ENCODE measurements at places on chromosomes 11 and 22. TPM values are rescaled to one million over a fixed set of nuclear protein-coding genes. Genes with fewer than 3 reads are reported as not detected.

- no peak for DNase-seq
These were observed 78.3 kb upstream of the AKIP1 start for GRCh38 chr11:8832571-8833260.

GRCh38 chr11:12564012-12564411 lies 110.2 kb upstream of the TEAD1 start:
- no peak for DNase-seq

DNA sequence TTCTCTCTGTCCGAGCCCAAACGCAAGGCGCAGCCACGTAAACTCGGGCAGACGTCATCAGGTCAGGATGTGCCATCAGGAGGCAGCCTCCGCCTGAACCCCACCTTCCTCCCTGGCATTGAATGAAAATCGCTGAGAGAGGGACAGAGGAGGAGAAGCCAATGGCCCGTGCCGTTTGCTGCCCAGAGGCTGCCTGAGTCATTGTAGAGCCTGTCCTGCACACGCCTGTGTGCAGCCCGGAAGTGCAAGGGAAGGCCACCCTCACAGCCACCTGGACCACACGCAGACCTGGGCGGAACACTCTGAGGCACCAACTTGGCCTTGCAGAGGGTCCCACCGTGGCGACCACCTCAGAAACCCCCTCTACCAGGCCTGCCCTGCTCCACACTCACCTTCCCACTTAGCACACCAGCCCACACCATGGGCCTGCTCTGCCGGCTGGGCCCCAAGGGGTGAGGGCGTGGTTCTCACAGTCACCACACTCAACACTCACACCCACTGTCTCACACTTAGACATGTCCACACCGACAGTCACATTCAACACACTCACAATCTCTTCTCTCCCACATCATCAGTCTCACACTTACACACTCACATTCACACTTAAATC lies 9.1 kb downstream of the CHID1 start:
- DNase-seq = no peak

DNA sequence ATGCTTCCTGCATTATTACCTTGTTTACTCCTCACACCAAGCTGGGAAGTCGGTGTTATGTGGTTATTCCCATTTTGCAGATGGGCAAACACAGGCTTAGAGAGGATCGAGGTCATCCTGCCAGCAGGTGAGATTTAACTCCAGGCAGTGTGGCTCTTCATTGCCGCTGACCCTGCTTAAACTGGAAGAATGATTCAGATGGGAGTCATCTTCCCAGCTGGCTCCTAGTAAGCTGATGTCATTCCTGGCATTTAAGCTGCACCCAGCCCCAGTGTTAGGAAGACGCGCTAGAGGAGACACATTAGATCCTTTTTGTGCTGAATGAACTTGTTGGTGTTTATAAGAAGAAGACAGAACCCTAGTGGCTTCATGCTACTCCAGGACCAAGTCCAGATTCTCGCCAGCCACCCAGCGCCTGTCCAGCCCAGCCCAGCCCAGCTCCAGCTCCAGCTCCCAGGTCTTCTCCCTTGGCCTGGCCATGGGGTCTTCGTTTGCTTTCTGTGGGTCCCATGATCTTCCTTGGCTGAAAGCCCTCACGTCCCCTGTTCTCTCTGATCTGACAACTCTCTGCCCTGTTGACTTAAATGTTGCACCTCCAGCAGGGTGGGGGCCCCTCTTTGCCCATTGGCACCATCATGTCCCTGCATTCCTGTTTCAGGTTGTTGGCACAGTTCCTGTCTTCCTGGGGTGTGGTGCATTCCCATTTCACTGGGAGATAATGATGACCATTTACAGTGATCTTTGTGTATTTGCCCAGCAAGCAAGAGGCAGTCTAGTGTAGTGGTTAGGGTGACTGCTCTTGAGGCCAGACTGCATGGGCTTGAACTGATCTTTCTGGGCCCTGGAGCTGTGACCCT lies 13.6 kb downstream of the PARVB start:
- no peak for DNase-seq

GRCh38 chr22:19631899-19632667 lies 82.2 kb upstream of the SEPTIN5 start:
- DNase-seq = no peak

DNA sequence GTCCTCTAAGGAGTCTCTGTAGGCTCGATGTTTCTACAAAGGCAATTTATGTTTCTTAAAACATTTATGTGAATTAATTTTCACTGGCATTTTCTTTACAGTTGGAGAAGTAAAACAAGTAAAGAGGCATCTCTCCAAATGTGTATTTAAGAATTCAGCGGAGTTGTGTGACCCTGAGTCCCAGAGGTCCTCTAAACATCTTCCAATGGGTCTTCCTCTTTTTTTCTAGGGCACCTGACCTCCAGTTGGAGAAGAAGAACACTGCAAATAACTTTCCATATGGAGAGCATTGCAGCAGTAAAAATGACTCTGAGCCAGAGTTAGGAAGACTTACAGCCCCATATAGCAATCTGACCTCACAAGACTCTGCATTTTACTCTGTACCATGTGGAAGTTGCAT lies 480.5 kb upstream of the RAG2 start:
- no peak for DNase-seq

DNA sequence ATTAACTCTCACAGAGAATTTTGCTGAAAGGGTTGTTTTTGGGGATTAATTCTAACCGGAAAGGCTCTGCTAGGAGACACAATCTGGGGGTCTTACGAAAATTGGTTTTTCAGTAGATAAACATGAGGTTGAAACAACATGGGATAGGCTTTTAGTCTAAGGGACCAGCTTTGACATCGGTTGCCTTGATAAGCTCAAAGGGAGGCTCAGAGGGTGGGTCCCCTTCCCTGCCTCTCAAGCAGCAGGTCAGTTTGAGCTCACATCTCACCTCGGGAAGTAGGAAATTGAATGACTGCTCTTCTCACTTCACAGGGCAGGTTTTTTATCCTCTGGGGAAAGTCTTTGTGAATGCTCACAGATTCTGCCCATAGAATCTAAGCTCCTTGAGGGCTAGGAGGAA lies 70.2 kb upstream of the KIRREL3 start:
- no peak for DNase-seq

GRCh38 chr11:93198215-93198845 lies 539 bp upstream of the SLC36A4 start:
- no peak for DNase-seq

- DNase-seq = no peak
These were observed 710.2 kb downstream of the TBC1D22A start for GRCh38 chr22:47472636-47473035.

GRCh38 chr11:118435290-118435892 lies 901 bp upstream of the KMT2A start:
- peak; percentile 46 for DNase-seq

DNA sequence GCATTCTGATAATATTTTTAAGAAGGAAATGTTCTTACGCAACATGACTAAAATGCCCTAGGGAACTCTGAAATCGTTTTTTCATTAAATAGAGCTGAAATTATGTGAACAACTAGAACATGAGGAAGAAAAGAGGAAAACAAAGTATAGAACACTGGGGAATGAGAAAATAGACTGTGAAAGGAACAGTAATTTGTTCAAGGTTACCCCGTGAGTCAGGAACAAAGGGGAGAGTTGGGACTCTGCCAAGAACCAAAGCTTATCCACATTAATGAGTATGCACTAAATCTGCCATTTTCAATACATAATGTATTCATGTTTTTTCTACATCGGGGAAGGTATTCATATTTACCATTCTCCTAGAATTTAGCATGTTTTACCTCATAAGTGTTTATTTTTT lies 961.8 kb upstream of the CCDC90B start:
- no peak for DNase-seq

GRCh38 chr22:41411021-41411851 lies 29.5 kb downstream of the TEF start:
- DNase-seq = peak; percentile 40

DNA sequence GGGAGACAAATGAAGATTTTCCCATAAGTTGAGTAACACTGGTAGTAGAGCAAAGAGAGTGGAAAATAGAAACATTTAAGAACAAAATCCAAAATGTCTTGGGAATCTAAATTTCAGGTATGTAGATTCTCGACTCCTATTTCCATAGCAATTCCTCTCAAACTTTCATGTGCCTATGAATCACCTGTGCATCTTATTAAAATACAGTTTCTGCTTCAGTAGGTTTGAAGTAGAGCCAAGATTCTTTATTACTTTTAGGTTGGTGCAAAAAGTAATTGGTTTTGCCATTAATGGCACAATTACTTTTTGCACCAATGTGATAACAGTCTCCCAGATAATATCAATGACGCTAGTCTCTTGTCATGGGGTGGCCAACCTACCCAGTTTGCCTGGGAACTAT lies 115.3 kb upstream of the SLC5A12 start:
- DNase-seq = no peak

DNA sequence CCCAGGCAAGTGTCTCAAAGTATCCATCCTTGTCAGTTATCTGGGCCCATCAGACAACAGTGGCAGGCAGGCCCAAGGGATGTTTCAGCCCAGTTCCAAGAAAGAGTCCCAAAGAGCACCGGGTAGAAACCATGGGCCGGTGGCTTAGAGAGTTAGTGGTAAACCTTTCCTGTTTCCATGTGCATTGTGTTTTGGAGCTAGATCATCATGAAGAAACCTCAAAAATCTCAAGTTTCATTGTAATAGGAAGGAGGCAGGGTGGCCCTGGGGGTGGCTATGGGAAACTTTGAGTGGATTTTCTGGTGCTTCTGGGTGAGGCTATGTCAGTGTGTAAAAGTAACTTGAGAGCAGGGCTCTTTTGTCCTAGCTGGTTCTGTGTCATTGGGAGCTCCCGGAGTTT lies 68.1 kb downstream of the UBASH3B start:
- no peak for DNase-seq

GRCh38 chr11:575313-575995 lies 816 bp upstream of the PHRF1 start:
- no peak for DNase-seq

DNA sequence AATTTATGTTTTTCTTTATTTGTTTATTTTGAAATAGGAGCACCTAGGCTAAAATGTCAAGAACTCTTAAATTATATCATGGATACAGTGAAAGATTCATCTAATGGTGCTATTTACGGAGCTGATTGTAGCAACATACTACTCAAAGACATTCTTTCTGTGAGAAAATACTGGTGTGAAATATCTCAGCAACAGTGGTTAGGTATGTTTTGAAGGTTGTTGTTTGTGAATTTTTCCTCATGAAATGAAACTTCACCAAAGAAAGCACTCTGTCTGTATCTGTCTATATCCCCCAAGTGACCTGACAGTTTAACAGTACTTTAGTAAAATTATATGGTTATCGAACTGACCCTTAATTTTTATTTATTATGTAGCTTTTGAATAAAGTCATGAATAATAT lies 12.8 kb downstream of the ATM start:
- no peak for DNase-seq

DNA sequence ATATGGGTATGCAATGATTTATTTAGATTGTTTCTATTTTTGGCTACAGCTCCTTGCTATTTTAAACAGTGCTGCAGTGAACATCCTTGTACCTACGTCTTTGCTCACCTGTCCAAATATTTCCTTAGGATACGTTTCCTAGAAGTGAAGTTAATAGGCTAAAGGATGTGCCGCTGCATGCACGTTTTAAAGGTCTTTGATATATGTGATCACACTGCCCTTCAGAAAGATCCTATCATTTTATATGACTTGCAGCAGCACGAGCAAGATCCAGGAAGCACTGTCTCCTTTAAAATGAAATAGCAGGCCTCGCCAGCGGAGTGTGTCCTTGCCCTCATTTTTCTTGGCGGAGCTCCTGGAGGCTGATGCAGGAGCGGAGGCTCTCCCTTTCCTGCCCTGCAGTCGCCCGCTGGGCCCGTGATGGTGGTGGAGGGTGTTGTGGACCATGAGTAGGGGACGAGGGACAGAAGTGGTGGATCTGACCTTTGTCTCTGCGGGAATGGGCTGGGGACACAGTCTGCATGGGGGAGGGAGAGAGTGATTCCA lies 19.4 kb downstream of the RPS6KA4 start:
- DNase-seq = peak; percentile 20

DNA sequence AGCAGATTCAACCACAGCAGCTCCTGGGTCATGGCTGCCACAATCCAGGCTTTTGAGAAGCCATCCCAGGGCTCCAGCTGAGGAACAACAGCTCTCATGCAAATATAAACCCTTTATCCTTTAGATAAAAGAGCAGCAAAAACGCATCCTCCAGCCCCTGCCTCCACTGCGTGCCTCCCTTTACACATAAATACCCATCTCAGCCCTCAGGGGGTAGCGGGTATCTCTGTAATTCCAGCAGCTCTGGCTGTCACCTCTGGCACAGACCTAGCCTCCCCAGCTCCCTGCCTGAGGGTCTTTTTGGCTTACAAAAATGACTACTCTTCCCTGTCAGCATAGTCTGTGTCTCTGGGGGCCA lies 21.6 kb downstream of the LMO1 start:
- DNase-seq = no peak

DNA sequence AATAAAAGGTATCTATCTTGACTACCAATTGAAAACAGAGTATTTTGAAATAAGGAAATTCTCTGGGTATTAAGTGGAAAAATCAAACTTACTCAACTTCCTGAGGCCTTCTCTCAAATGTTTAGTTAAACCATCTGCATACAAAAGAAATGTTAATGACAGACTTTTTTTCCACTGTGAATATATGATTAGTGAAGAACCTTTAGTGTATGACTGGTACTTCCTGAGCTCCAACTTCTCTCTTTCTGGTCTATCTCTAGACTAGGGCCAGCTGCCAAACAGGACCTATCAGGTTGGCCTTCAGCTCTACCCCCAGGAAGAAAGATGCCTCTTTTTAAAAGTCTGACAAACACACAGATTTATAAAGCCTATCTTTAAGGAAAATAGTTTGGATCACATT lies 68.8 kb upstream of the SCUBE2 start:
- no peak for DNase-seq

- no peak for DNase-seq
These were observed 46.9 kb upstream of the SESN3 start for GRCh38 chr11:95277868-95278267.

GRCh38 chr11:64801561-64802369 lies 1.2 kb downstream of the MAP4K2 start:
- DNase-seq = no peak

The JAML gene
- 2.9 TPM for total RNA-seq

The KCNJ5 gene
- total RNA-seq = 5.4 TPM

The CUL5 gene
- 42.5 TPM for total RNA-seq

The ARHGEF17 gene
- 53.1 TPM for total RNA-seq

The RAB3IL1 gene
- 9.5 TPM for total RNA-seq

The BBS1 gene
- 16.9 TPM for total RNA-seq

The DDI1 gene
- not detected for total RNA-seq

The MUC2 gene
- total RNA-seq = 0.03 TPM

The CEP126 gene
- total RNA-seq = 1.5 TPM

The SYT9 gene
- 0.08 TPM for total RNA-seq

The NTM gene
- total RNA-seq = 1.0 TPM

The SLC29A2 gene
- 14.6 TPM for total RNA-seq

Measured in left ventricle myocardium inferior (tissue), 1 donor.